ENCODE measurements at places on chromosomes 7 and 10. TPM values are rescaled to one million over a fixed set of nuclear protein-coding genes. Genes with fewer than 3 reads are reported as not detected.

The TMEM196 gene
- polyA plus RNA-seq, result not detected

The VPS26A gene
- polyA plus RNA-seq, result 12.9 TPM

The ADRB1 gene
- not detected for polyA plus RNA-seq

DNA sequence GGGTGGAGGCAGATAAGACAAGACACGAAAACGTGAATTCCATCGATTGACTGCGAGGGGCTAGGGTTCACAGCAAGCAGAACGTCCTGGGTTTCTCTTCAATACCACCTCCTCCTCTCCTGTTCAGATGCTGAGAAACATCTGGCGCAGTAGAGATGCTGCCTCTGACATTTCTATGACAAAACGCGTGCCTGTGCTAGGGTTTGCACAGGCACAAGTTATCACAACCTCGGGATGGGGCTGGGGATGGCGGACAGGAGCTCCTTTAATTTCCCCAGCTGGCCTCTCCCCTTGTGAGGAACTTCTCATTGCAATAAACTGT is 99.8 kb upstream of the SVIL start:
- no peak for DNase-seq

- DNase-seq, result peak; percentile 22
These were observed 31.3 kb downstream of the GNAT3 start for GRCh38 chr7:80480566-80480965.

DNA sequence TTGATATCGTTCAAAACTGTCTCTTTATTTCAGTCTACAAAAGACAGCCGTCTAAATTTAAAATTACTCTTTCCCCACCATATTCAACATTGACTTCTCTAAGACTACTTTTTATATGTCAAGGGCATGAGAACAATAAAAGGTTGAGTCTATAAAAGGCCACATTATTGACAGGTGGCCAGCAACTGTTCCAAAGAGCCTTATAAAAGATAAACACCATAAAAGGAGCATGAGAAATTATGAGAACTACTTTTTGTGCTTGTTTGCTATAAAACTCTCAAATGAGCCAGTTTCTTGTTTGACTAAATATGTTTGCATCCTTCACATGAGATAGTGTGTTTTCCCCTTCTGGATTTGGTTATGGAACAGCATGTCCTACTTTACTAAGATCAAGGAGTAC is 189.2 kb downstream of the THSD7A start:
- no peak for DNase-seq

GRCh38 chr7:143965280-143965679 is 10.6 kb downstream of the OR2F1 start:
- DNase-seq, result no peak

GRCh38 chr7:13352677-13353076 is 636.8 kb downstream of the ETV1 start:
- DNase-seq, result no peak

- peak; percentile 22 for DNase-seq
These were observed 29.1 kb downstream of the ALOX5 start for GRCh38 chr10:45403151-45403550.

GRCh38 chr7:130362251-130362816 is 17.7 kb downstream of the CPA5 start:
- DNase-seq, result no peak

DNA sequence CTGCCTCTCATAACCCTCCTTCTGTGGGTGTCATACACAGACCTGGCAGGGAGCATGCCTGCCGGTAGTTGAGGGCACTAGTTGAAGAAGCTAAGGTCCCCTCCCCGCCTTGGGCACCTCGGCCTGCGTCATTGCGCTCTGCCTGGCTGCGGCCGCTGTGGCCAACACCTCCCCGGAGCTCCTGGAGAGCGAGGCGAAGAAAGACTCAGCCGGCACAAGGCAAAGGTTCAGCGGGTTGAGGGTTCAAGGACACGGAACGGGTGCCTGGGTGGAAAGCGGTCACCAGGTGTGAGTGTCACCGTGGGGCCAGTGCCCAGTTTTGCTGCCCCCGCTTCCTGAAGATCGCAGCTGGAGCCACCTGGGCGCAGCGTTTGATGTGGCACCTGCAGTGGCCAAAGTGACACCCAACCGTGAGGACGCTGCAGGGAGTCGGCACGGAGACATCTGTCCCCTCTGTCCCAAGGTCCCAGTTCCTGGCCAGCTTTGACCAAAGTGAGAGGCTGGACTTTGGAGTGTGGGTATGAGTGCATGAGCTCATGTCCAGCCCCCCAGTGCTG is 14.8 kb upstream of the ZNF735 start:
- no peak for DNase-seq

DNA sequence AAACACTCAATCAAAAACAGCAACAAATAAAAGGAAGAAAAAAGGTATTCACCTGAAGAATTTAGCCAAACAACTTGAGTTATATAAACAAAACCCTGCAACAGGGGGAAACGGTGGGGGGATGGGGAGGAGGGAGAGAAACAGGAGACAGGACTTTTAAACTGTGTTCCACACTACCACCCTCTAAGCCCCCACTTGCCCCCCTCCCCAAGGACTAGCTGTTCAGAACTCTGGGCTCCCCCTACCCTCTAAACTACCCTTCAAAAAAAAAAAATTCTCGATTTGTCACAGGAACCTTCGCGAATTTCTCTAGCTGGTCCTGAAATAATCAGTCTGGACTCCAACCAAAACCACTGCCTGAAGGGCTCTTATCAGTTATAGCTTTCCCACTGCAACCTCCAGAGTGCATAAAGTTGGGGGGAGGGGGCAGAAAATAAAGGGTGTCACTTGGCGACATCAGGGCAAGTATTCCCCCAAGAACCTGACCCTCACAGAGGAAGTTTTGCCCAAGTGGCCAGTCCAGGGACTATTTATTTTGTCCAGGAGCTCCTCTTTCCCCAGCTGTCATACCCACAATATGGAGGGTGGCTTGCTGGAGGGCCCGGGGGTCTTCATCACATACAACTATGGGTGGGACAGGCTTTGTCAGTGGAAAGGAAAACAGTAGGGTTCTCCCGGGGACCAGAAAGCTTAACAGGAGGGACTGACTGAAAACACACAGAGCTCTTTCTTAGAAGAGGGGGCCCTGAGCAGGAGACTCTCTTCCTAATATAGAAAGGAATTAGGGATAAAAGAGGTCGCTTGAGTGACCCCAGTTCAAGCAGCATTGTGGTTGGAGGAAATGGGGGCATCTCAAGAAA is 1.3 kb downstream of the UBE2H start:
- DNase-seq, result no peak

DNA sequence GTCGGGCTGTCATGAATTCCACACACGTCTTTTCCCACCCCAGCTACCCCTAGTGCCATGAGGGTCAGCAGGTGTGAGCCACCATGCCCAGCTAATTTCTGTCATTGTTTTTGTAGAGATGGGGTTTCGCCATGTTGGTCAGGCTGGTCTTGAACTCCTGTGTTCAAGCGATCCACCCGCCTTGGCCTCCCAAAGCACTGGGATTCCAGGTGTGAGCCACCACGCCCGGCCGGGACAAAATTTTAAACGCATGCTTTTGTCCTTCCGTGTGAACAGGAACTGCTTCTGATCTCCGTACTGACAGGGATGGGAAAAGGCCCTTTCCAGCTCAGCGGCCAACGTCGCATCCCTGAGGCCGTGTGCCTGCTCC is 15.6 kb upstream of the ZFAND2A start:
- DNase-seq, result no peak

All from IMR-90 (cell line).